Thymus (tissue), 14 donors: ENCODE measurements at places on chromosomes 4 and X.

- no peak overlapping the region for H3K4me3 ChIP-seq
- H3K36me3 ChIP-seq, result no peaks in the 10 kb centered on the region
- H3K27me3 ChIP-seq, result no peaks in the 10 kb centered on the region
- H3K4me1 ChIP-seq, result no peaks in the 10 kb centered on the region
These were observed 6.7 kb upstream of the TMEM154 start for GRCh38 chr4:152686452-152687013.

GRCh38 chr4:15398732-15399131 is 29.1 kb upstream of the C1QTNF7 start:
- no peaks in the 10 kb centered on the region for H3K27me3 ChIP-seq
- H3K4me3 ChIP-seq, result no peak overlapping the region
- H3K4me1 ChIP-seq, result peaks cover 14% of the 10 kb centered on the region
- DNase-seq, result no peak

- H3K4me1 ChIP-seq, result no peaks in the 10 kb centered on the region
- no peak overlapping the region for H3K27ac ChIP-seq
- no peaks in the 10 kb centered on the region for H3K27me3 ChIP-seq
- peaks cover 11% of the 10 kb centered on the region for H3K36me3 ChIP-seq
These were observed 122.6 kb downstream of the SHISA3 start for GRCh38 chr4:42519803-42520417.

DNA sequence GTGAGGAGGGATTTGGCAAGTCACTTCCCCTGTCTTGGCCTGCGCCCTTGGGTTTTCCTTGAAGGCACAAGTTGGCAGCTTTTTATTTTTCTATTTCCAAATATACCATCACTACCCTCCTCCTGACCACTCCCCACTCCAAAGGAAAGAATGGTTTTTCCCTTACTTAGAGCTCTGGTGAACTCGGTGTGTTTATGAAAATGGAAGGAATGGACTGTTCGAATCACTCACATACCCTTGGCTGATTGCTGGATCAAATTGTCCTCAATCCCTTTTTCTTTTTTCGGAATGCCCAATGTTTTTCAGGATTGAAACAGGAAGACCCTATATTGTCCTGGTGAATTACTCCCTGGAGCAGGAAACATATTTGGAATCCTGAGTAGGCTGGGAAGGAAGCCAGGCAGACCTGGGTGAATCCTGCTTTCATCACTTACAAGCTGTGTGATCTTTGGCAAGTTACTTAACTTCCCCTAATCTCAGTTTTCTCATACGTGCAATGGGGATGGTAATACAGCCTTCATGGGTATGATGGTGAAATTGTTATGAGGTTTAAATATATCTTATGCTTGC is 70.7 kb downstream of the RTL5 start:
- no peaks in the 10 kb centered on the region for H3K27me3 ChIP-seq
- no peaks in the 10 kb centered on the region for H3K4me1 ChIP-seq
- no peak overlapping the region for H3K4me3 ChIP-seq

DNA sequence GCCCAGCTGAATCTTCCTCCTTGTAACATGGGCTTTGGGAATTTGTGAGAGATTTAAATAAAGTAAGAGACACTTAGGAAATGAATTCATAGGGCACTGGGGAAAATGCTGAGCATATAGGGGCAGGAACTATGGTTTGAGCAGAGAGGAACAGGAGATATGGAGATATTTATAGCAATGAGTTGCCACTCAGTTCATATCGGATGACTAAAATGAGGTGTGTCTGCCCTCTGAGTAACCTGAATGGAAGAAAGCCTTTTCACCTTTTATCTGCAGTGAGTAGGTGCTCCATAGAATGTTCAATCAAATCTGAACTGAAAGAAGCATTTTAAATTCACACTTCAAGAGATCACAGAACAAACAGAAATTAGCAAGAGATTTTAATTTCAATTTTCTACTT is 105.7 kb downstream of the CEP44 start:
- no peaks in the 10 kb centered on the region for H3K36me3 ChIP-seq
- H3K4me1 ChIP-seq, result no peaks in the 10 kb centered on the region
- H3K4me3 ChIP-seq, result no peak overlapping the region
- no peaks in the 10 kb centered on the region for H3K27me3 ChIP-seq
- no peak for DNase-seq

- H3K4me3 ChIP-seq, result no peak overlapping the region
- no peak for DNase-seq
- H3K27me3 ChIP-seq, result peaks cover 23% of the 10 kb centered on the region
- no peaks in the 10 kb centered on the region for H3K36me3 ChIP-seq
- H3K27ac ChIP-seq, result no peak overlapping the region
These were observed 3.4 kb downstream of the GPR78 start for GRCh38 chr4:8583655-8584025.

- DNase-seq, result no peak
- H3K4me3 ChIP-seq, result no peak overlapping the region
- no peaks in the 10 kb centered on the region for H3K27me3 ChIP-seq
- no peak overlapping the region for H3K27ac ChIP-seq
- H3K36me3 ChIP-seq, result no peaks in the 10 kb centered on the region
These were observed 172.7 kb upstream of the IL15 start for GRCh38 chr4:141463678-141464077.

DNA sequence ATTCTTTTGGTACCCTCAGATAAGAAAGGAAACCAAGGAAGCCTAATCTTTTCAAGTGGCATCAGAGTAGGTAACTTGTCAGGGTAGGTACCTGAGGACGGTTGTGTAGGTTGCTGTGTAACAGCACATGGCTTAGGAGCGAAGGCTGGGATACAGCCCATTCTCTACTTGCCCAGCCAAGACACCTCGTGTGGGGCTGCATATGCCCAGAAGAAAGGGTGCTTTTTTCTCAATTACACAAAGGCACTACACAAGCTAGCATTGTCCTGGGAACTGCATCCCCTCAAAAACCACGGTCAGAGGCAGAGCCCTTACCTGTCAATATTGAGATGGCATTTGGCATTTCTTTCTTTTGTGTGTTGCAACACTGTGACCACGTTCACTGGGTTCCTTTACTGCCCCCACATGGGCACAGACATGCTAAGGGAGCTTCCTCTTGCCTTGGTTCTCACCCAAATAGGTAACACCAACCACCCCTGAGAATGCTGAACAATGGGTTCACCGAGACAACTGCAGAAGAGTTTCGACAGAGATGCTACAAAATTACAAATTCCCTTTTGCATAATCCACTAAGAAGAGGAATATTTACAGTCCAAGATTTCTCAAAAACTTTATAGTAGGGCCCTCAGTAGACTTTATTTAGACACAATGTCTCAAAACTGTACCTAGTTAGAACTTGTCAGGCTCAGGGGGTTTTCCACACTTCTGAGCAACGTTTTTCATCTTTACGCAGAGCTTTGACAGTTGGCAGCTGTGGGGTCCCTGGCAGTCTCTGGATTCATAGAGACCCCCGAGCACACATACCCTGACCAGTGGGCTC is 35.8 kb upstream of the TNIP3 start:
- peak overlapping the region; percentile 28 for H3K27ac ChIP-seq
- H3K4me1 ChIP-seq, result peaks cover 13% of the 10 kb centered on the region
- no peaks in the 10 kb centered on the region for H3K36me3 ChIP-seq
- no peak overlapping the region for H3K4me3 ChIP-seq

DNA sequence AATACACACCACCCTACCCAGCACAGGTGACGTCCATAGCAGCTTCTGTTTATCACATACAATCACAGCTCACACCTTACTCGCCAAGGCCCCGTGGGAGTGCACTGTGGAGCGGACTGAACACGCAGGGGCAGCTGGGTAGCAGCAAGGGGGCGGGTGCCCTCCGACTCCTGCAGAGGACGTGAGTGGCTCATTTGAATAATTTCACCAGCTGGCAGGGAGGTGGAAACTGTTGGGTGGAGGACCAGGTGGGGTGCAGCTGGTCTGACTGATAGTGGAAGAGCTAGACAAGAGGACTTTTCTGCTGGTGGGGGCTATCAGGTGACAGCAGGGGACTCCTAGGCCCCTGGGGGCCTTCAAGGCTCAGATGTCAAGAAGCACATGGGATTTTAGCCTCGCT is 16.3 kb downstream of the MAN2B2 start:
- H3K4me1 ChIP-seq, result no peaks in the 10 kb centered on the region
- no peaks in the 10 kb centered on the region for H3K27me3 ChIP-seq
- H3K36me3 ChIP-seq, result peaks cover 40% of the 10 kb centered on the region
- no peak overlapping the region for H3K4me3 ChIP-seq
- no peak overlapping the region for H3K27ac ChIP-seq

GRCh38 chr4:46656071-46656470 is 253.0 kb downstream of the COX7B2 start:
- no peaks in the 10 kb centered on the region for H3K4me1 ChIP-seq
- no peak overlapping the region for H3K4me3 ChIP-seq
- no peaks in the 10 kb centered on the region for H3K27me3 ChIP-seq
- no peak overlapping the region for H3K27ac ChIP-seq

DNA sequence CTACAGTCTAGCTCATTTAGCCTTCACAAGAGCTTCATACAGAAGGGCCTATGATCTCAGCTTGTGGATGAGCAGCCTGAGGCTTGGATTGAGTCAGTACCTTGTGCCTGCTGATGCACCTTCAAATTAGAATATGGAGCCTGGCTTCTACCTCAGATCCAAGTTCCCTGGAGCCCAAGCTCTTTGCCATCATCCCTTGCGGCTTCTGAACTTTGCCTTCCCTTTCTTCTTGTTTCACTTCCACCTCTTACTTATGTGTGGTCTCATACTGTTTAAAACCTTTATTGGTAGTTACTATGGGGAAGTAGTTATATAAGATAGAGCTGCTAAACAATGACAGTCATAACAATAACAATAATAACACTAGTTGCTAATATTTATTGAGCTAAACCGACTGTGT is 84.3 kb upstream of the AFF2 start:
- no peaks in the 10 kb centered on the region for H3K27me3 ChIP-seq
- no peak overlapping the region for H3K27ac ChIP-seq
- no peak overlapping the region for H3K4me3 ChIP-seq
- no peaks in the 10 kb centered on the region for H3K36me3 ChIP-seq

DNA sequence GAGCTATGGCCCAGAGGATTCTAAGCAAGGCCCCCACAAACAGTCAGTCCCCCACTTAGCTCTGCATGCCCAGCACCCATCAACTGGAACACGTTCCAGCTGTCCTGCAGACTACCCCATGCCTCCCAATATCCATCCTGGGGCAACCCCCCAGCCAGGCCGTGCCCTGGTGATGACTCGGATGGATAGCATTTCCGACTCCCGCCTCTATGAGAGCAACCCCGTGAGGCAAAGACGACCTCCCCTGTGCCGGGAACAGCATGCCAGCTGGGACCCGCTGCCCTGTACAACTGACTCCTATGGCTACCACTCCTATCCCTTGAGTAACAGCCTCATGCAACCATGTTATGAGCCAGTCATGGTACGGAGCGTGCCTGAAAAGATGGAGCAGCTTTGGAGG is 32.0 kb downstream of the LAS1L start:
- H3K36me3 ChIP-seq, result no peaks in the 10 kb centered on the region
- no peak for DNase-seq
- H3K27me3 ChIP-seq, result no peaks in the 10 kb centered on the region
- no peak overlapping the region for H3K27ac ChIP-seq

- H3K4me1 ChIP-seq, result peaks cover 28% of the 10 kb centered on the region
- H3K27me3 ChIP-seq, result no peaks in the 10 kb centered on the region
These were observed 7.4 kb upstream of the S100P start for GRCh38 chr4:6686104-6686787.

DNA sequence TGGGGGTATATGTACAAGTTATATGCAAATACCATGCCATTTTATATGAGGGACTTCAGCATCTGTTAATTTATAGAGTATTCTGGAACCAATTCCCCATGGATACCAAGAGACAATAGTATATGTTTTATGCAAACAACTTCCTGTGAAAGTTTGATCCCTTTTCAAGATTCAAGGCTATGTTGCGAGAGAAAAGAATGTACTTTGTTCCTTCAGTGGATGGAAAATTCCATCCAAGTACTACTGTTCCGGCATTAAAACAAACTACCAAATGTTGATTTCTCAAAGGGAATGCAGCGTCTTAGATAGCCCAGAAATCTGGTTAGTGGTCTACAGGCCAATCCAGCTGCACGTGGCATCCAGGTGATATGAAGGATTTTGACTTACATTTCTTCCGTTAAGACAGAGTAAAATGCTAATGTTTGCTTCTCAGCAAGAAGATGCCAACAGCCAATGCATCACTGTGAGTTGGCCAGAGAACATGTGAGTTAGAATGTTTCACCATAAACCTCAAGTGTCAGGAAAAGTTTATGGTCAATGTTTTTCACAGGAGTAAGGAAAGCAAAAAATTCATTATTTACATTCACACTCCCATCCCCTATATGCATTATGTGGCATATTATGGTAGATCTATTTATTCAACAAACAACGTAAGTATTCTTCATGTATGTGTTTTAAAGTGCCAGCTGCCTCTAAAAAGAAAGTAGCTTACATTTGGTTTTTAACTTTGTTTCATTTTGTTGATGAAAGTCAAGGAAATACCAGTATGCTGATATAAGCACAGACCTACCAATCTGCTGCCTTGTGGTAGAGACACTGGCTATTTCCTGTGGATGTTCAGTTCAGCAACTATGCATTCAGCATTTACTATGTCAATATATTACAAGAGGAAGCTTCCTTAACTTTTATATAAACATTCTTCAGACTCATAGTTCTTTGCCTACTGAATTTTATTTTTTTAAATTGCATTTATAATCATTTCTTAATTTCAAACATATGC is 44.4 kb downstream of the METTL14 start:
- H3K4me3 ChIP-seq, result no peak overlapping the region
- H3K36me3 ChIP-seq, result peaks cover 21% of the 10 kb centered on the region
- H3K27ac ChIP-seq, result peak overlapping the region; percentile 76
- H3K27me3 ChIP-seq, result no peaks in the 10 kb centered on the region

- H3K27ac ChIP-seq, result no peak overlapping the region
- H3K36me3 ChIP-seq, result no peaks in the 10 kb centered on the region
- no peaks in the 10 kb centered on the region for H3K27me3 ChIP-seq
- DNase-seq, result no peak
These were observed 13.3 kb downstream of the SLC2A9 start for GRCh38 chr4:10007793-10008608.

DNA sequence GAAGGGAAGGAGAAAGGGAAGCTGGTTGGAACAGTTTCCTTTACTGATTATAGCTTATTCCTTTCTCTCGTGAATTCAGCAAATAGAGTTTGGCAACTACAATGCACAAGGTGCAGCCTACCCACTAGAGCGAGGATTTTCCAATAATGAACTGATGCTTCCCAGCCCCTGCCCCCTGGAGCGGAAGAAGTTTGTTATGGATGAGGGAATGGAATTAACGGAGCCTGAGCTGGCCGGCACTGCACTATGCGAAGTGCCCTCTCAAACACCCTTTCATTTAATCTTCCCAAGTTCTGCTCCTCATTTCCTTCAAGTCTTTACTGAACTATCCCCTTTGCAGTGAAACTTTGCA is 42.5 kb upstream of the CBR4 start:
- H3K4me3 ChIP-seq, result no peak overlapping the region
- H3K27ac ChIP-seq, result no peak overlapping the region
- DNase-seq, result no peak
- H3K36me3 ChIP-seq, result no peaks in the 10 kb centered on the region

DNA sequence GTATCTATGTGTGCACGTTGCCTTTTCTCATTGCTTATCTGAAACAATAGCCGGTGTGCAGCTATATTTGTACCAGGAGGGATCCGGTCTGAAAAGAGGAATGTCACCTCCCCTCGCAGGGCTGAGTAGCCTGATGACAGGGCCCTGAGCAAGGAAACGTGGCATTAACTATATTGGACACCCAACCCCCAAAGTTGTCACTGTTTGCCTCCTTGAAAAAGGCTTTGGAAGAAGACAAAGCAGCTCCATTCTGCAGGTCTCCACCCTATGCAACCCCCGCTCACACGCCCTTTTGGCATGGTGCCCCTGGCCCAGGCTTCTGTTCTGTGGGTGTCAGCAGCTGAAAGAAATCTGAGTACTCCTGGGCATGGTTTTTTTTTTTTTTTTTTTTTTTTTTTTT is 8.2 kb downstream of the PRRG3 start:
- no peaks in the 10 kb centered on the region for H3K27me3 ChIP-seq
- H3K36me3 ChIP-seq, result no peaks in the 10 kb centered on the region
- no peak for DNase-seq
- H3K27ac ChIP-seq, result no peak overlapping the region
- H3K4me1 ChIP-seq, result no peaks in the 10 kb centered on the region
